ENCODE measurements at places on chromosomes 7 and 10.

DNA sequence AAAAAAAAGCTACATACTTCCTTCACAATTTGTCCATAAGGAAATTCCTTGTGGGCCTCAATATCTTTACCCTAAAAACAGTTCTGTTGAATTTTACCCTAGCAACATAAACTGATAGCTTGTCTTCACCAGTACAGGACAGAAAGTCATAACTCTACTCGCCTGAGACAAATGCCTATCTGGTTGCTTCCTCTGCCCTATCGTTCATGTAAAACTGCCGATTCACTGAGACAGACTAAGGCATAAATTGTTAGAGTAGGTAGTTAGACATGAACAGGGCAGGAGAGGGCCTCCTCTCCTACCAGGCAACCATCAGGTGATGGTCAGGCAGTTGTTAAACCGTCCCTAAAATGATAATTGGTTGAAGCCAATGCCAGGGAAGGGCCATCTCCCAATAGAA is 25.0 kb downstream of the IFIT3 start:
- no peak for DNase-seq

- no peak for DNase-seq
Measured at GRCh38 chr7:112069879-112070321, 136.3 kb downstream of the DOCK4 start.

DNA sequence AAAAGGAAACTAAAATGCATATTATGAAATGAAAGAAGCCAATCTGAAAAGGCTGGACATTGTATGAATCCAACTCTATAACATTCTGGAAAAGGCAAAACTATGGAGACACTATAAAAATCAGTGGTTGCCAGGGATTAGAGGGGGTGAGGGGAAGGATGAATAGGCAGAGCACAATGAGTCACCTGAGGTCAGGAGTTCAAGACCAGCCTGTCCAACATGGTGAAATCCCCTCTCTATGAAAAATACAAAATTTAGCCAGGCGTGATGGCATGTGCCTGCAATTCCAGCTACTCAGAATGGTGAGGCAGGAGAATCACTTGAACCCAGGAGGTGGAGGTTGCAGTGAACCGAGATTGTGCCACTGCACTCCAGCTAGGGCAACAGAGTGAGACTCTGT is 324.8 kb upstream of the PHYHIPL start:
- DNase-seq = no peak

GRCh38 chr7:36965625-36966024 is 241.3 kb upstream of the AOAH start:
- no peak for DNase-seq

DNA sequence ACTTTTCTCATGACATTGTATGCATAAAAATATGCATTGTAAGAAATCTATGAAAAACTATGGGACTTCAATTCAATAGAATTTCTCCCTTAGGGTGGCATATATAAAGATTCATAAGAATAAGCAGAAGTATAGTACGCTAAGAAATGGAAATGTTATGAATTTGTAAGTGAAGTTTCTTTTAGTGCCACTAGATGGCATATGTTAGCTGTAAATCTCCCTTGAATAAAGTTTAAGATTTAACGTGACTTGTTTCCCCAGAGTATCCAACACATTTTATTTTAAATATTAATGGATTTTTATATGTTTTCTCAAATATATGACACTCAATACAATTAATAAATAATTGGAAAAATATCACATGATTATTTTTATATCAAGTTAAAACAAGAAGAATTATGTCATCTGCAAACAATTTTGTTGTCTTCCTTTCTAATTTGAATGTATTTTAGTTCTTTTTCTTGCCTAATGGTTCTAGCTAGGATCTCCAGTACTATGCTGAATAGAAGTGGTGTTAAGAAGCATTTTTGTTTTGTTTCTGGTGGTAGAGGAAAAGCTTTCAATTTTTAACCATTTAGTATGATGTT is 287.2 kb downstream of the HGF start:
- DNase-seq = no peak

- DNase-seq = peak; percentile 67
Measured at GRCh38 chr7:43112941-43113621, 634 bp downstream of the HECW1 start.

GRCh38 chr10:14389981-14390590 is 59.4 kb upstream of the FRMD4A start:
- DNase-seq = no peak

- DNase-seq = no peak
Measured at GRCh38 chr7:99404235-99404976, 4.0 kb downstream of the PDAP1 start.

GRCh38 chr7:37061849-37062559 is 337.7 kb upstream of the AOAH start:
- DNase-seq = no peak

DNA sequence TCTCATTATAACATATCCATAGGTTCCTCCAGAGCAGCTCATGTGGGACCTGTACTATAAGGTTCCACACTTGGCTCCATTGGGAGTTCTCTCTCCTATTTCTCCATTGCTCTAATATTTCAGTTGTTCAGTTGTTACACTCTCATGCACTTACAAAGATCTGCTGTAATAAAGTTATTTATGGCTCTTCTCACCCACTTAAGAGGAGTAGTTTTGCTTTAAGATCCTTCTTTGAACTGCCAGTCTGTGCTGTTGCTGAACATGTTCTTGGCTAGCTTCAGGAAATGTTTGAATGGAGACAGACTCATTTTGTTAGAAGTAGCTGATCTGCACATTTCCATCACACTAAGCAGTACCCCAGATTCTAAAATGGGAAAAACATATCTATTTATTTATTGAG is 250.1 kb downstream of the CDK14 start:
- no peak for DNase-seq

GRCh38 chr7:76054123-76055120 is 6.5 kb downstream of the MDH2 start:
- no peak for DNase-seq

DNA sequence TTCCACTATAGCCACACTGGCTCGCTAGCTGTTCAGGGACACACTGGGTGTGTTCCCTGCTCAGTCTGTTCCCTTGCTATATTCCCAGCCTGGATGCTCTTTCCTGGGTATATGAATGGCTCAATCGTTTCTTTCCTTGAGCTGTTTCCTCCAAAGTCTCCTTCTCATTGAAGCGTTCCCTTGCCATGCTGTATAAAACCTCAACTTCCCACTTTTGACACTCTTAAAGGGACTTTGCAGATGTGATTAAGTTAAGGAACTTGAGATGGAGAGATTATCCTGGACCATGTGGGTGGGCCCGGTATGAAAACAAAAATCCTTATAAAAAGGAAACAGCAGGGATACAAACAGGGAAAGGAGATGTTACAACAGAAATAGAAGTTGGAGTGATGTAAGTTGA is 973.1 kb downstream of the LRMDA start:
- DNase-seq = no peak

DNA sequence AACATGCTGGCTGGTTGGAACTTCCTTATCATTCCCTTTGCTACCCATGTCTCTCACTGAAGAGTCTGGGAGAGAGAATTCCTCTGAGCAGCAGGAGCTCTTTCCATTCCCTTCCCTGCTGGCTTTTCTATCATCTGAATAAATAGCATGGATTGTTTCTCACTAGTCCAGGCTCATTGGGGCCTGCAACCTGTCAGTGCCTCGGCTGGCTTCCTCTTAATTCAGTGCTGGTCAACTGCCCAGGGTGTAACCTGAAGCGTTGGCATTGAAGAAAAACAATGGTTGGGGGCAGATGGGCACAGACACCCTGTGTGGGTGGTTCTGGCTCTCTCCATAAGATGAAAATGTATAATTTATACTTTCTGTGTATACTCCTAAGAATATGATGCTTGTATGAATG is 155.6 kb downstream of the ANLN start:
- no peak for DNase-seq

Data from neuronal stem cell (in vitro differentiated cells).